ENCODE measurements at places on chromosomes 3 and 15. TPM values are rescaled to one million over a fixed set of nuclear protein-coding genes. Genes with fewer than 3 reads are reported as not detected.

DNA sequence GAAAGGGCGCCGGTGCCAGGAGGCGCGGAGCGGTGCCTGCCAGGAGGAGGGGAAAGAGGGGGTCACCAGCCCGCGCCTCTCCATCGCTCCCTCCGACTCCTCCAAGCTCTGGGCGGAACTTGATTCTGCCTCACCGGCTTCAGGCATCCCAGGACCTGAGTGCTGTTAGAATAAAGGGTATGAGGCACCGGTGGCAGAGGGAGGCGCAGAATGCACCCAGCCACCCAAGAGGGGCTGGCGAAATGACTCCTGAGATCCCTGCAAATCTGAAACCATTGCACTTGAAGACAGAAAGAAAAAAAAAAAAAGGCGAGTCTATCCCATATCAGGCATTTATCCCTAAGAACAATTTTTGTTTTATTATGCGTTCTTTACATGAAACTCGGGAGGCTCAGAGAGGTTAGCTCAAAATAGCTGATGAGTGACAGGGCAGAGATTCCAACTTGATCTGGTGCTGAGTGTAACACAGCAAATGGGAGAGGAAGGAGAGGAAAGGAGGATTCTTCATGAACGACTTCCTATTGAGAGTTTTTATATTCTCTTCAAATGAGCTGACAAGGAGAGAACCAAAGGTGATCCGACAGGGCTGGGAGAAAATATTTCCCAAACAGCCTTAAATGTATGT, 157.0 kb upstream of the FRMD4B start:
- H3K36me3 ChIP-seq, result no peaks in the 10 kb centered on the region
- H3K4me1 ChIP-seq, result peaks cover 5% of the 10 kb centered on the region
- DNase-seq, result no peak
- H3K27ac ChIP-seq, result no peak overlapping the region
- no peak overlapping the region for H3K4me3 ChIP-seq

GRCh38 chr3:117762621-117763037, 1053.0 kb downstream of the TUSC7 start:
- DNase-seq, result no peak
- H3K27me3 ChIP-seq, result no peaks in the 10 kb centered on the region
- H3K4me1 ChIP-seq, result no peaks in the 10 kb centered on the region
- H3K27ac ChIP-seq, result no peak overlapping the region
- no peak overlapping the region for H3K4me3 ChIP-seq

UBAP1L gene
- total RNA-seq, result 6.3 TPM

DNA sequence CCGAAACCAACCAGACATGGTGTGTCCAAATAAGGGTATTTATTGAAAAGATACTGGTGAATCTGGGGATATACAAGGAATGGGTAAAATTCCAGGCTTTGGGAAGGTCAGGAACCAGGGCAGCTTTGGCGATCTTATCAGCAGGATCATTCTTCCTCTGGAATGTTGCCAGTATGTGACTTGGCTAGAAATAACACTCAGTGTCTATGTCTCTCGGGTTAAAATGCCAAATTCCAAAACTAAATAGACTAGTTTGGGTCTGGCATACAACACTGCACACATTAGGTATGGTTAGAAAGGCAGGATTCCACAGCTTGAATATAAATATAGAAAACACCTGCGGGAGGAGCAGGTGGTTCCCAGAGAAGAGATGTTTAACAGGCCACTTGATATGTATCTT, 220.2 kb upstream of the CD96 start:
- DNase-seq, result no peak
- H3K36me3 ChIP-seq, result peaks cover 3% of the 10 kb centered on the region
- no peak overlapping the region for H3K4me3 ChIP-seq
- H3K27ac ChIP-seq, result no peak overlapping the region
- no peaks in the 10 kb centered on the region for H3K27me3 ChIP-seq

GRCh38 chr3:67831262-67831661, 176.8 kb upstream of the SUCLG2 start:
- H3K4me3 ChIP-seq, result no peak overlapping the region
- no peaks in the 10 kb centered on the region for H3K4me1 ChIP-seq
- no peak for DNase-seq
- H3K27ac ChIP-seq, result no peak overlapping the region

DNA sequence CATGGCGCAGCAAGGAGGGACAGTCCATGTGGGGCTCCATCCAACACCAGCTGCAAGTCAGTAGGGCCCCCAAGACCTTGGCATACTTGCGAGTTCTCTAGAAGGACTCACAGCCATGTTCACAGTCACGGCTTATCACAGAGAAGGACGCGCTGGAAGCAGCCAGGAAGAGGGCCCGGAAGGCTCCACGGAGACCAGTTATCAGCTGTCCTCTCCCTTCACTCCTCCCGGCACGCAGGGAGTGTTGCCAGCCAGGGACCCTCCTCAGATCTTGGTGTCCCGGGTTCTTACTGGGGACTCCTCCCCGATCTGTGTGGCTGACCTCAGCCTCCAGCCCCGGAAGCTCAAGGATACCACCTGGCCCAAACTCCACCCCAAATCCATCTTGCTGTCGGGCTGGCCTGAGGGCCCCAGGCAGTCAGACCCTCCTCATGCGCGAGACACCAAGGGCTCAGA, 68.0 kb downstream of the SLTM start:
- DNase-seq, result no peak
- no peaks in the 10 kb centered on the region for H3K36me3 ChIP-seq
- H3K27me3 ChIP-seq, result no peaks in the 10 kb centered on the region
- no peak overlapping the region for H3K4me3 ChIP-seq
- H3K4me1 ChIP-seq, result peaks cover 9% of the 10 kb centered on the region

FOXB1 gene
- total RNA-seq, result 11.8 TPM

- peak overlapping the region; percentile 75 for H3K4me3 ChIP-seq
- no peaks in the 10 kb centered on the region for H3K36me3 ChIP-seq
- peak; percentile 40 for DNase-seq
- peaks cover 2% of the 10 kb centered on the region for H3K27me3 ChIP-seq
Observed at GRCh38 chr3:150384296-150385212, 23.5 kb upstream of the TSC22D2 start.

GRCh38 chr3:154018100-154018696, 103.0 kb upstream of the ARHGEF26 start:
- H3K27me3 ChIP-seq, result no peaks in the 10 kb centered on the region
- no peak overlapping the region for H3K4me3 ChIP-seq
- no peaks in the 10 kb centered on the region for H3K36me3 ChIP-seq
- no peak overlapping the region for H3K27ac ChIP-seq

- no peaks in the 10 kb centered on the region for H3K4me1 ChIP-seq
- no peak overlapping the region for H3K27ac ChIP-seq
- DNase-seq, result no peak
- H3K4me3 ChIP-seq, result no peak overlapping the region
- H3K36me3 ChIP-seq, result no peaks in the 10 kb centered on the region
Observed at GRCh38 chr3:9088441-9089353, 125.4 kb upstream of the RAD18 start.

OR5K2 gene
- total RNA-seq, result not detected

GRCh38 chr3:166734734-166735133, 645.4 kb downstream of the ZBBX start:
- no peak for DNase-seq
- H3K4me3 ChIP-seq, result no peak overlapping the region
- H3K27me3 ChIP-seq, result no peaks in the 10 kb centered on the region
- no peaks in the 10 kb centered on the region for H3K4me1 ChIP-seq

- no peak for DNase-seq
- H3K4me1 ChIP-seq, result no peaks in the 10 kb centered on the region
- H3K36me3 ChIP-seq, result no peaks in the 10 kb centered on the region
Observed at GRCh38 chr3:110352841-110353604, 718.6 kb upstream of the NECTIN3 start.

DNA sequence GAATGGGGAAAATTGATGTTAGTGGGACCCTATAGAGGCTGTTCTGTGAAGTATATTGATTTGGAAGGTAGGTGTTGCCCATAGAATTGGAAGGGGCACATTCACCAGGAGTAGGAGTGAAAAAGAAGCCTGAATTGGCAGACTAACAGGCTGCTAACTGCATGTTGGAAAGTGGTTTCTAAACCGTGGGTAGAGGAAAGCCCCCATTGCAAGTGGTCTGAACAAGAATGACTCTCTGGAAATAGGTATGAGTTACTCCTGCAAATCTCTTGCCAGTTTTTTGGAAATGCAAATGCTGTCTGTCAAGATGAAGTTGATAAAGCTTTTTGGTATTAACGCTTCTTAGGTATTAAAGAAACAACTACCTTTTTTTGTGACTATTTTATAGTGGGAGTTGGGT, 3.5 kb downstream of the UBE2E1 start:
- H3K4me1 ChIP-seq, result peaks cover 57% of the 10 kb centered on the region
- peaks cover 11% of the 10 kb centered on the region for H3K27me3 ChIP-seq
- H3K36me3 ChIP-seq, result peaks cover 56% of the 10 kb centered on the region
- no peak for DNase-seq
- H3K27ac ChIP-seq, result peak overlapping the region; percentile 99

DNA sequence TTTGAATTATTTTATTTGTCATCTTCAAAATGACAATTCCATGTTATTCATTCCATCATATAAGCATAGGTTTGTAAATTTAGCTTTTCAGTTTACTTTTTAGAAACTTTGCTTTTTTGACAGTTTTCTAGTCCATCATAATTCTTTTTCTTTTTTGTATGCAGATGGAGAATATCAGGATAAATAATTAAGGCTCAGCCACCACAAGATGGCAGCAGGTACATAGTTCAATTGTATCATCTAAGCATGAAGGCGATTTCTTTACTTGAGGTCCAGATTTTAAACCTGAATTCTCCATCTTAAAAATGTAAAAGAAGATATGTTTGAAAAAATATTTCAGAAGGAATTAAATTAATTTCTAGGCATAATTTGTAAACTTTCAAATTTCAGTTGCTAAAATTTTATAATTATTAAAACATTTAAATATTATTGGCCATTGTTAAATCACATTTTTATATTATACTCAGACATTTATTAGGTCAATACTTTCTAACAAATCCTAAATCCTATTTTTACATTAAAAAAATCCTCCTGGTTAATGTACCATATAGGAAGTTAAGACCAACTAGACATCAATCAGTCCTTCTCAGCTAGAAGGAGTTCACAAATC, 15.1 kb downstream of the PLSCR5 start:
- H3K27ac ChIP-seq, result no peak overlapping the region
- peaks cover 17% of the 10 kb centered on the region for H3K27me3 ChIP-seq
- no peak overlapping the region for H3K4me3 ChIP-seq
- no peaks in the 10 kb centered on the region for H3K4me1 ChIP-seq

- no peak overlapping the region for H3K27ac ChIP-seq
- H3K27me3 ChIP-seq, result no peaks in the 10 kb centered on the region
- no peak overlapping the region for H3K4me3 ChIP-seq
- no peaks in the 10 kb centered on the region for H3K36me3 ChIP-seq
- no peaks in the 10 kb centered on the region for H3K4me1 ChIP-seq
Observed at GRCh38 chr3:35954413-35954812, 315.1 kb downstream of the ARPP21 start.

GRCh38 chr3:58645726-58646125, 20.8 kb downstream of the FAM3D start:
- no peaks in the 10 kb centered on the region for H3K4me1 ChIP-seq
- peaks cover 1% of the 10 kb centered on the region for H3K27me3 ChIP-seq
- H3K27ac ChIP-seq, result no peak overlapping the region
- no peak for DNase-seq
- no peak overlapping the region for H3K4me3 ChIP-seq
- H3K36me3 ChIP-seq, result no peaks in the 10 kb centered on the region

DNA sequence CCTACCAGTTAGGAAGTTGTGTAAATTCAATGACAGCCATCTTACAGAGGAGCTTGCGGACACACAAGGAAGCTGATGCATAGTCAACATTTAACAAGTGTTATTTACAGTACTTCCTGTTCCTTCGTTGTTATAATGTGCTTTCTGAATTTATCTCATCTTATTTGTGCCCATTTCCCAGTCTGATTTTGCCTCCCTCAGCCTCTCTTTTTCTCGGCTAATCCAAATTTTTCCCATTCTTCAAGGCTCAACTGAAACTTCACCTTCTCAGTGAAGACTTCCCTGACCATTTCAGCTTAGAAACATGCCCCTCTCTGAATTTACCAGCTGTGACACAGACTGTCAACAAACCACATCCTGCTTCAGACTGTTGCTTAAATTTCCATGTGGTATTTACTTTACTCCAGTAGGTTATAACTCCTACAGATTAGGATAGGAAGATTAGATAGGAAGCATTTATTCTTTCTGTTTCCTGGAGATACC, 55.7 kb upstream of the CP start:
- no peak for DNase-seq
- no peaks in the 10 kb centered on the region for H3K27me3 ChIP-seq
- peak overlapping the region; percentile 77 for H3K27ac ChIP-seq
- H3K36me3 ChIP-seq, result no peaks in the 10 kb centered on the region
- peak overlapping the region; percentile 71 for H3K4me3 ChIP-seq

- no peak for DNase-seq
- no peaks in the 10 kb centered on the region for H3K36me3 ChIP-seq
- H3K27ac ChIP-seq, result no peak overlapping the region
- peaks cover 3% of the 10 kb centered on the region for H3K4me1 ChIP-seq
- H3K27me3 ChIP-seq, result peaks cover 17% of the 10 kb centered on the region
Observed at GRCh38 chr3:107271787-107272387, 105.4 kb upstream of the CCDC54 start.

DNA sequence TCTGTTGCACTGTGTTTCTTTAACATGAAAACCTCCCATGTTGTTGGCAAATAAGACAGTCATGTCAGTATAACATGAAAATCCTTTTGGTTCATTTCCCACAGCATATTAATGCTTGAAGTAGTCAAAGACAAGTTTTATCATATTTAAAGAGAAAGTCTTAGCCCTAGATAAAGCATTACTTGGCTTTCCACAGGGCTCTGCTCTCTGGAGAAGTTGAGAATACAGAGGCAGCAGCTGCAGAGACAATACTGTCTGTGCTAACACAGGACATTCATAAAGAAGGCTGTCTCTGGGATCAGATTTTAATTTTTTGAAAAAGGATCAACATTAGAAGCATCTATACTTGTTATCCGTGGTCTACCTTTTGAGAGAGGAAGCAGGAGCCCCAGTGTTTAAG, 103.4 kb upstream of the SAMMSON start:
- H3K4me1 ChIP-seq, result no peaks in the 10 kb centered on the region
- no peak overlapping the region for H3K4me3 ChIP-seq
- H3K27ac ChIP-seq, result no peak overlapping the region

GOLGA8O gene
- 1.7 TPM for total RNA-seq

GRCh38 chr3:138938877-138939560, 7.9 kb downstream of the FOXL2 start:
- no peak overlapping the region for H3K4me3 ChIP-seq
- H3K4me1 ChIP-seq, result peaks cover 18% of the 10 kb centered on the region
- H3K36me3 ChIP-seq, result no peaks in the 10 kb centered on the region
- H3K27me3 ChIP-seq, result peaks cover 87% of the 10 kb centered on the region

LPP gene
- total RNA-seq, result 54.5 TPM

ST3GAL6 gene
- total RNA-seq, result 0.44 TPM

CFAP100 gene
- total RNA-seq, result not detected

All from activated T-helper 2 cell treated with anti-CD3 and anti-CD28 coated beads, Interferon-gamma antibody, Interleukin-2, Interleukin-4, amounts not matched to agents 10 μg/mL and 5 μg/mL and 100 μg/mL, durations not matched to agents 14 hours and 24 hours and 36 hours (primary cell).